Uterus (tissue), 4 donors: ENCODE measurements at places on chromosomes 7 and 10. TPM values are rescaled to one million over a fixed set of nuclear protein-coding genes. Genes with fewer than 3 reads are reported as not detected.

The LLCFC1 gene
- not detected for total RNA-seq

DNA sequence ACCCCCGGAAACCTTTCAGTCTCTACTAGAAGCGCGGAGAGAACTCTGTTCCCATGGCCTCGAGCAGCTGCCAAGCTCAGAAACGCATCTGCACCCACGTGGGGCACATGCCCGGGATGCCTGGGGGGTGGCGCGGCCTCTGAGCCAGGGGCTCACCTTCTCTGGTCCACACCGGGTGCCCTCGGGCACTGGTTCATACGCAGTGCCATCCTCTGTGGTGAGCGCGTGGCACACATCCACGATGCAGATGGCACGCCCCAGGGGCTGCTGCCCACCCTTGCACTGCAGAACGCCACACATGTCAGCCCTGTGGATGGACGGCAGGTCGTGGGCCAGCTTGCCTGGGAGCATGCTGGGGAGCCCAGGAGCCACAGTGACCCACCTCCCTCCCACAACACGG is 6.5 kb downstream of the ADAM8 start:
- H3K36me3 ChIP-seq, result no peaks in the 10 kb centered on the region
- no peak overlapping the region for H3K4me3 ChIP-seq
- DNase-seq, result no peak
- H3K4me1 ChIP-seq, result no peaks in the 10 kb centered on the region
- H3K27ac ChIP-seq, result no peak overlapping the region

- no peak overlapping the region for H3K27ac ChIP-seq
- H3K27me3 ChIP-seq, result no peaks in the 10 kb centered on the region
- no peak overlapping the region for H3K4me3 ChIP-seq
- H3K36me3 ChIP-seq, result no peaks in the 10 kb centered on the region
- DNase-seq, result no peak
- no peaks in the 10 kb centered on the region for H3K4me1 ChIP-seq
These were observed 7.9 kb downstream of the CEP41 start for GRCh38 chr7:130432886-130433285.

The ECHDC3 gene
- total RNA-seq, result 15.3 TPM

The PCLO gene
- 0.29 TPM for total RNA-seq
